ENCODE measurements at places on chromosomes 5 and 9. TPM values are rescaled to one million over a fixed set of nuclear protein-coding genes. Genes with fewer than 3 reads are reported as not detected.
A peak's percentile ranks its signal among the peaks of the same experiment; 100 is the strongest.

KIF4B gene
- 0.09 TPM for total RNA-seq

GRM6 gene
- total RNA-seq = not detected

SH2D3C gene
- 19.7 TPM for total RNA-seq

SLC36A3 gene
- total RNA-seq = not detected

PCA3 gene
- total RNA-seq = 0.32 TPM

KCNMB1 gene
- 30.0 TPM for total RNA-seq

GPX8 gene
- total RNA-seq = 49.8 TPM

DNA sequence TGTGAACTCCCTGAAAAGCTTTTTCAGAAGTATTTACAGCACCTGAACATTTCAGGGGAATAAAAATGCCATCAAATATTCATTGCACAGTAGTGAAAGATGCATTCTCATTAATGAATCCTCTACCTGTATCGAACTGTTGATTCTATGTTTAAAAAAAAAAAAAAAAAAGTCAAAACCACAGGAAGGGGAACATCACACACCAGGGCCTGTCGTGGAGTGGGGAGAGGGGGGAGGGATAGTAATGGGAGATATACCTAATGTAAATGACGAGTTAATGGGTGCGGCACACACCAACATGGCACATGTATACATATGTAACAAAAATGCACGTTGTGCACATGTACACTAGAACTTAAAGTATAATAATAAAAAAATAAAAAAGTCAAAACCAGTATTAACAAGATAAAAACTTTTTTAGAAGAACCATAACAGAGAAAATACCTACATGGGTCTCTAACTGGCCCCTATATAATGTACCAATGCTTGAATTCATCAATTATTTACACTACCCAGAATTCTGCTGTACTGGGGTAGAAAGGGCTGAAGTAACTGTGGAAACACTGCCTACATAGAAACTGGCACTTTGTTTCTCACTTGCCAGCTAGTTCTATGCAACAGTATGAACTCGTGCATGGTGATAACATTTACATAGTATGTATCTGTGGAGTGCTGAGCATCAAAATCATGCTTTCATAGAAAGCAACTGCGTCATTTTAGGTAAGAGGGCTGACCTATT lies 48.9 kb downstream of the GNAQ start:
- DNase-seq = no peak

DNA sequence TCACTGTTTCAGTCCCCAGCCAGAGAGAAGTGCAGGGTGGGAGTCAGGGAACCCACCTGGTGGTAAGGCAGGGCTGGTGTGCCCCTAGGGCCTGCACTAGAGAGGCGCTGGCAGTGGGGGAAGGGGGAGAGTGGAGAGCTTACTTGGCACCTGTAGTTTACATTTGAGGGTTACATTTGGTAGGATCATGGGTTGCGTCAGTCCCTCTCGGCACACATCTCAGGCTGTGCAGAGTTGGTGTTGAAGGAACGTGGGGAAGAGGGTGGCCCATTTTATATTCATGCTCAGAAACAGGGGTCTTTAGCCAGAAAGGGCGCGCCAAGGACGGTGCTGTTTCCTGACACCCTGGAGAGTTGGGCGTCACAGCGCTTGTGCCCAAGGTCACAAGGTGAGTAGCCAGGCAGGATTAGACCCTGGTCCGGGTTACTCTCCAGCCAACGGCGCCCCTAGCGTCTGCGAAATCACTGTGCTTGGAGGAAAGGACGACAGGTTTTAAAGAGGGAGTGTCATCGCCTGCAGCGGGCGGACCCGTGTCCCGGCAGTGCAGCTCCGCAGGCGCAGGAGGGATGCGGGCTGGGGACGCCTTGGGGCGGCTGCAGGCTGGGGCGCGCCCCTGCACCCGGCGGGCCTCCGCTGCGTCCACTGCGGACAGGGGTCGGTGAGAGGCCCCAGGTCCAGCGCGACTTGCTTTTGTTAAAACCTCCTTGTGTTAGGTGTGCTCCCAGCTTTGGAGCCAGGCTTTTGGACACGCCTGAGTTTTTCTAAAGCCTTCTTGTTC lies 272.6 kb downstream of the FANCC start:
- DNase-seq = peak; percentile 80

GRCh38 chr5:18311266-18311665 lies 677.0 kb downstream of the TAF11L14 start:
- DNase-seq = no peak

DNA sequence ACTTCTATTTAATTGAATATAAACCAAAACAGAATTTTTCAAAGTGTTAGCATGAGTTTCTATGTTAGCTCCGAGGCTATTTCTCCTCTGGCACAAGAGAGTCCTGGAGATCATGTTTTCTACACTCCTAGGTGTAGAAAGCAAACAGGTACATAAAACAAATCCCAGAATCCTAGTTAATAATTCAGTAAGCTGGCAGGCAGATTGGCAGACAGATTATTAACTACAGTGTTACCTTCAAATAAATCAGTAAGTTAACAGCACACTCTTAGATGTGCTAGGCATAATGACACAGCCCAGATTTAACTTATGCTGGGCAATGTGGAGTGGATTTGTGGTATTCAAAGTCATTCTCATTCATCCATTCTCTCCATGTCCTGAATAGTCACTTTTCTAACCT lies 282.8 kb upstream of the RPS23 start:
- no peak for DNase-seq

DNA sequence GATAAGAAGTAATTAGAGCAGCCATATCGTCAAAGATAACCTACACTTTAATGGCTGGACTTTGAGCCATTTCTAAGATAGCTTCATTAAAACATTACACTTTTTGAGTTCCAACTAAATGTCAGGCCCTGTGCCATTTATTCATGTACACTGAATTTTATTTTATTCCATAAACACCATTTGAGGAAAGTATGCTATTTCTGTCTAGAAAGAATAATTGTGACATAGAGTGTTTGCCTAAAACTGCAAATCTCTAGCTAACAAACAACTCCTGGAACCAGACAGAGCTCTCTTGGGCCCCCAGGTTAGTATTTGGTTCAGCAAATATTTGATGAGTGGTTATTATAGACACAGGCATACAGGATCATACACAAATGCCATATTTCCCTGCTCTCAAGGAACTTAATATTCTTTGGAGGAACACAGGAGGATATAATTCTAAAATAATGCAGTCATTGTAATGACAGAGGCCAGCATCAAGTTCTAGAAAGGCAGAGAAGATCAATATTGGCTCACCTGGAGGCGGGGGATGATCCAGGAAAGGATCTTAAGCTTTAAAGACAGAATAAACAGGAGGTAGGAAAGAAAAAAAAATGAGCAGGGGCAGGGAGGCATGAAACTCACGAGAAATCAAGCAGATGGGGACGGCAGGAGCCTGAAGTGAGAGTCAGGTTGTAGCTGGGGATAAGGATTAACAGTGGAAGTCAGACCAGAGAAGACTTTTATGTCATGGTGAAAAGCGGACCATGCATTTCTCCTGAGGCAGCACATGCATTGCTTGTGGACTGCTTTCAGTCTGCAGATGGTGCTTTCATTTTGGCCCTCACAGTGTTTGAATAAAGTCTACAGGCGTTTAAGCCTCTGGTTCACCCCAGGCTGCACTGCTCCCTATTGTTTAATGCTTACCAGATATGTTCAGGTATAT lies 127.7 kb downstream of the GCNT1 start:
- no peak for DNase-seq

- DNase-seq = no peak
Observed at GRCh38 chr9:87226896-87227295, 270.8 kb upstream of the DAPK1 start.

GRCh38 chr5:446066-446882 lies 3.3 kb downstream of the EXOC3 start:
- DNase-seq = no peak

GRCh38 chr9:98929071-98929470 lies 14.6 kb upstream of the COL15A1 start:
- no peak for DNase-seq

GRCh38 chr9:89420397-89421178 lies 77.3 kb downstream of the SEMA4D start:
- DNase-seq = peak; percentile 11

DNA sequence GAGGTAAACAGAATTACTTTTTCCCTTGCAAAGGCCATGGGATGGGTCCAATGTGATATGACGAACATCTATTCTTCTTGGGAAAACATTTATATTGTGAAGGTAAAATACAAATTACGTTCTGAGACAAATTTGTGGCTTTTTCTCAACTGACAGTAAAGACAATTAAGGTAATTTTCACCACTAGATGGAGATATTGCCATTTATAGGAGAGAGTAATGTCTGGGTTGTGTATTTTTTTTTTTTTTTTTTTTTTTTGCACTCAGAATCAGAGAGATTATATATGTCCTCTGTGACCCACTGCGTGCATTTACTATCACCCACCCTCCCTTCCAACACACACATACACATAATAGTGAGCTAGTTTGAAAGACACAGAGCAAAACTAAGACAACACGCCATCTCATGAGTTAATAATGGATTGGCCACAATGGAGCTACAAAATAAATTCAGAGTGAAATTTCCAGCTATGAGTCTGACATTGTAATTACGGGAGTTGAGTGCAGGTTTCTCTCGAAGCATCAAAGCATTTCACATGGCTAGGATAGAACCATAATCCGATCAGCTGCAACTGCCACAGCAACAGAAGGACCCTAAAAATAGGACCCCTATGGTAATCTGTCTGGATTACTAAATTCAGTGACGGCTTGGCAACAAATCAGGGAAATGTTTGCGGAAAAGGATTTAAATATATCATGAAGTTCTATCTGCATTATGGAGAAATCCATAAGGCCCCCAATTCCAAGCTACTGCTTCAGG lies 49.2 kb downstream of the ANXA1 start:
- no peak for DNase-seq

DNA sequence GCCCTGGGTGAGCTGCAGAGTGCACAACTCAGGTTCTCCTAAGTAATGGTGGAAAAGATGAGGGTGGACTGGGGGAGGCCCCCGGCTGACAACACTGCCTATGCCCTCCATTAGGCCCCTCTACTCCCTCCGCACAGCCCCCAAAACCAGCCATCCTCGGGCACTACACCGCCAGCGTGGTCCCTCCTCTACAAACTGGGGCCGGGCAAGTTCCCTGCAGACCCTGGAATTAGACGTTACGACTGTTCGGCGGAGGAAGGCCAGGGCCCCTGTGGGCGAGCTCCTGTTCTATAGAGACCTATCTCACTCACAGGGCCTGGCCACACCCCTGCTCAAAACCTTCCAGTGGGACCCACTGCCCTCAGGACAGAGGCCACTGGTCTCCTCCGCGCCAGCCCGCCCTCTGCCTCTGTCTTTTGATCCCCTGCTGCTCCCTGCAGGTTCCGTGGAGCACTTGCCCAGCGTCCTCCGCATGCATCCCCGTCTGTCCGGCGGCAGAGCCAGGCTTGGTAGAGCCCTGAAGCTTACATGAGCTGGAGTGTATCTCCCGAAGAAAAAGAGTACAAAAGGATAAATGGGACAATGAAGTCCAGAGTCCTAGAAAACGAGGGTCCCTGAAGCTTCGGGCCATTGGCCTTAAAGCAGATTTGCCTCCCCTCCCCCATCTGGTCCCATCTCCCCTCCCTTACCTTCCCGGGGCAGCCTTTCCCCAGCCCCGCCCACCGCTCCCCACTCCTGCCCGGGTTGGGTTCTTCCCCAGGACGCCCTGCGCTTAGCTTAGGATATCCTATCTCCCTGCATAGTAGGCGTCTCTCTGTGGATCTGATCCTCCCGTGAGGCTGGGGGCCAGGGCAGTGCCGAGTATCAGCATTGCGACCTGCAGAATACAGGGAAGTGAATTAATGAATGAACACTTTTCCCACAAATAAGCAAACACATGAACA lies 71.3 kb downstream of the HRH2 start:
- peak; percentile 41 for DNase-seq

- DNase-seq = no peak
Observed at GRCh38 chr9:137670391-137671195, 51.8 kb downstream of the EHMT1 start.

DNA sequence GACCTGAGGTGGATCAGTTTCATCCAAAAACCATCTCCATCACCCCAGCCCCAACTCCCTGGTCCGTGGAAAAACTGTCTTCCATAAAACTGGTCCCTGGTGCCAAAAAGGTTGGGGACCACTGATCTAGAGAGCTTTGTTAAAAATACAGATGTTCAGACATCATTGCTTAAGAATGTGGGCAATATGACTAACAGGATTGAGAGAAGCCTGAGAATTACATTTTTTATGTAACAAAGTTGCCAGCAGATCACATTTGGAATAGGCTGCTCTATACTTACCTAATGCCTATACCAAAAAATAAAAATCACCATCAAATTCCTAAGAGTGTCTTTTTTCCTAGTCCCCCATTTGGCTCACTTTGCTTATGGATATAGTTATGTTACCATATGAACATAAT lies 143.3 kb downstream of the RAPGEF6 start:
- no peak for DNase-seq

- DNase-seq = no peak
Observed at GRCh38 chr5:116651653-116652052, 77.0 kb upstream of the SEMA6A start.

GRCh38 chr5:54156577-54156976 lies 153.8 kb downstream of the ARL15 start:
- no peak for DNase-seq

DNA sequence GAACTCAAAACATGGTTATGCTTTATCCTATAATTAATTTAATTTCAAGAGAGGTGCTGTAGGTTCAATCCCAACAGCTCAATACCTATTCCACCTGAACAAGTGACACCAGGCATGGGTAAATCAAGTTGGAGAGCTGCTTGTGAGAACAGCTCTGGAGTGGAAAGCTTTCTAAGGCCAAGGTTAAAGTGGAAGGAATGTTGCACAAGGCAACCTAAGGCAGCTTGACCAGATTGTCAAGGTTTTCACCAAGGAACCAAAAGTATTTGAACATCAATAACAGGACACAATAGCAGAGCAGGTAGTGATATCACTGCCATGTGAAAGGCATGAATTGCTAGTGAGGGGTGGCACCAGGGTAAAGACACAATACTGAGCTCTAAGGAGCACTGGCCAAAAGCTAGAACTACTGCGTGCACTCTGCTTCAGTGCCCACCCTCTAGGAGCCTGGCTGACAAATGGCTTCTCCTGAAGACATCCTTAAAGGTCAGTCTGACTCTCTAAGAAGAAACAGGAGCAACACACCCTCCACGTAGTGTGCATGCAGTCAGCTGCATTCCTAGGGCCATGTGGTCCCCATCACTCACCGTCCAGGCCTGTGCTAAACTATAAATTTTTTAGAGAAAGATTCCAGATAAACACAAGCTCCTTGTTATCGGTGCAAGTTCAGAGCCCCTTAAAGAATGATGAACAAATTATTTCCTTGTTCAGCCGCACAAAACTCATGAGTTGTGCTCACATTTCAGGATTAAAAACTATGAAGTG lies 677.7 kb upstream of the KLF4 start:
- DNase-seq = no peak

GRCh38 chr9:35697486-35697885 lies 7.8 kb upstream of the TPM2 start:
- no peak for DNase-seq

- DNase-seq = no peak
Observed at GRCh38 chr5:16937503-16938161, 1.5 kb upstream of the MYO10 start.
